ENCODE measurements at places on chromosomes 6 and 20.

DNA sequence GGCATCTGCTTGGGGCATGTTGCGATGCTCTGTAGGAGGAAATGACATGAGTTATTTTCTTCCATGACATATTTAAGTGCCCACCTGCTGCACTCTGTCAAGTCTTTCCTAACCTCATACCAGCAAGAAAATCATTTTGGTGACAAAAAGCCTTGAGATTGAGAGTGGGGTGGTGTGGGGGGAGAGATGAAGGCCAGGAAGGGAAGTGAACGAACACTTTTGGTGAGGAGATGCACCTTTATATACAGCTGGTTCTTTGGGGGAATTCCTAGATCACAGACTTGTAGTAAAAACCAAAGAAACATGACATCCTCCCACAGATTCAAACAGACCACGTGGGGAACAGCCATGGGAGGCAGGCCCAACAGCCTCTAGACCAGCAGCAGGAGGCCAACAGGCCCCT is 26.1 kb downstream of the NCOA5 start:
- DNase-seq, result no peak

DNA sequence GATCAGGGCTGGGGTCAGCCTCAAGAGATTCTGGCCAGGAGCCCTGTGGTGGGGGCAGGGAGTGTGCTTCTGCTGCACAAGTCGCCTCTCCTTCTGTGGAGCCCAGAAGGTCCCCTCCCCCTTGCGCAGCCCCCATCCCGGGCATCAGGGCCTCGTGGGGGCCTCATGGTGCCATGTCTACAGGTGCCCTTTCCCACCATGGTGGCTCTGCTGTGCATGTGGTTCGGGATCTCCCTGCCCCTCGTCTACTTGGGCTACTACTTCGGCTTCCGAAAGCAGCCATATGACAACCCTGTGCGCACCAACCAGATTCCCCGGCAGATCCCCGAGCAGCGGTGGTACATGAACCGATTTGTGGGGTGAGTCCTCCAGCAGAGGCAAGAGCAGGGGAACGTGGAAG is 48.1 kb downstream of the TM9SF4 start:
- no peak for DNase-seq

DNA sequence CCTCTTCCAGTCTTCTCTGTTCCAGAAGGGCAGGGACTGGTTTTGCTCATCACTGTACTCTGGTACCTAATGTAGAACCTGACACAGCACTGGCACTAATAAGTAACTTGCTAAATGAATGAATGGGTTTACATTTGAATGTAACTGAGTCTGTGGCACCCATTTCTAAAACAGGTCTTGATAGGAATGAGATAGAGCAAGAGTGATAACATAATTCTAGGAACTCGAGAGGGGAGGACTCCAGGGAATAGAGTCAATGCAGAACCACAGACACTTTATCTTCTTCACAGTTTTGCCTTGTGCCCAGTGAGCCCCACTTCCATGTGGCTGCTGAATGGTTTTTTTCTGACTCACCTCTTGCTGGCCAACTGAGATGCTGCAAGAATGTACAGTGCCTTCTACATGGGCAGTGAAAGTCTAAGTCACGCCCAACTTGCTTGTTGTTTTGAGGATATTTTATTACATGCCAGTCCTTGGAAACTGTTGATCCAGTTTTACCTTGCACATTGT is 61.1 kb downstream of the TBC1D7 start:
- DNase-seq, result no peak

GRCh38 chr6:13526727-13527670 is 39.6 kb upstream of the GFOD1 start:
- DNase-seq, result peak; percentile 95

DNA sequence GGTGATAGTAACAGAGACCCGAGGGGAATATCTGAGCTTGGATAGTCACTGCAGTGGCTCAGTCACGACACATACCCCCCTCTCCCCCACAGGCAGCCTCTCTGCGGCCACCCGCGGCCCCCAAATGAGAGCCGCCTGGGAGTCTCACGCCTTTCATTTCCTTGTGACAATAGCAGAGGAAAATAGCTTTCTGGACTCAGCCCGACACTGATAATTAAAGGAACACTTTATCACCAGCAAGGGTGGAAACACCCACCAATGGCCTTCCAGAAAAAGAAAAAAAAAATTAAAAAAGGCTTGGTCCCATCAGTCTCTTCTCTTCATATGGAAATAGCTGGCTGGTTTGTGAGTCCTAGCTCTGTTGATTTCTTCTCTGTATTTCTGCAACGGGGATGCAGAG is 35.1 kb upstream of the KCNG1 start:
- no peak for DNase-seq

GRCh38 chr20:63230800-63231268 is 4.9 kb upstream of the BIRC7 start:
- peak; percentile 78 for DNase-seq

DNA sequence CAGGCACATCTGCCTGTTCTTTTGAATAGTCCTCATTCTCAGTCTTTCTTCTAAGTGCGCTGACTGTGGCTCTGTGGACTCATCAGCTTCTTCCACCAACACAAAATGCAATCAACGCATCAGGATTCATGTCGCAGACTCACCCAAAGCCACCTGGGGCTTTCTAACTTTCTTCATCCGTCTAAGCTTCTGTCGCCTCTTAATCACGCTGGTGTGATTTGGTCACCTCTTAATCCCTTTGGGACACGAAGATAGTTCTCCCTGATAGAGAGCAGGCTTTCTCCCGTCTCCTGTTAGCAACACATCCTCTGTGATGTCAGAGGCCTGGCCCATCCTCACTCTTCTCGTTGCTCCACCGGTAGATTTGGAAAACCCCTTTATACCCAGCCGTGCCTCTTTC is 78.0 kb upstream of the FOXQ1 start:
- DNase-seq, result no peak

- DNase-seq, result peak; percentile 88
Observed at GRCh38 chr6:30722280-30723112, 2.3 kb downstream of the TUBB start.

DNA sequence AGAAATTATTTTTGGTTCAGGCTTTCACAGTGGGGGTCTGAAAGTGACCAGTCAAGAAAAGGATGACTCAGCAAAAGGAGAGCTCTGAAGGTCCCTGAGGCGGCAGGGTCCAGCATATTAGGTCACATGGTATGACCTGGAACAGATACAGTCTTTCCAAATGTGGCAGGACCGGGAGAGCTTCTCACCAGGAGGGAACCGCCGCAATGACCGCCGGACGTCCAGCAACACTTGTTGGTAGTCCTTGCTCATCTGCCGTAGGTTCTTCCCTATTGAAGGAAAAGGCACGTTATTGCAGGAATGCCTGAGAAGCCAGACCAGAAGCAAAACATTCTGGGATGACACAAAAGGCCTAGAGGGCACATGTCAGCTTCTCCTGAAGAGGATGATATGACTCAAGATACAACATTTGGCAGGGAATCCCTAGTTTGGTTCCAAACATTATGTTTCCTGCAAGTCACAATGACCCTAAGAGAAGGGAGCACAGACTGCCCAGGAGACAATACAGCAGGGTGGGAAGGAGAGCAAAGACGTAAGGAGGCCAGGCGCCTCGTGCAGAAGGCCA is 17.4 kb downstream of the TBC1D20 start:
- peak; percentile 89 for DNase-seq

DNA sequence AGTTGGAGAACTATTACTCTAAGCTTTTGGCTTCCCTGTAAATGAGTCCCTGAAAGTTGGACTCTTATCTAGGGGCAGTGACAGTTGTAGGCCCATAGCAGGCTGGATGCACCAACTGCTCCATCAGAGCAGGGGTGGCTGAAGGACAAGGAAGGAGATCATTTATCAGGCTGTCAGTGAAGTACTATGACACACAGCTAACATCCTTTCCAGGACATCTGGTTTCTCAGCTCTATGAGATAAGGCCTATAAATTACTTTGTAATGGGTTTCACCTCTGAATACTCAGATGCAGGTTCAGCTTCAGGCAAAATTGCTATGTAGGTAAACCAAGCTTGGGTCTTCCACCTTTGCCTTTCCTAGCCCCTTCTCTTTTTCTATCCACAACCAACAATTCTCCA is 468.5 kb downstream of the KIF16B start:
- no peak for DNase-seq

DNA sequence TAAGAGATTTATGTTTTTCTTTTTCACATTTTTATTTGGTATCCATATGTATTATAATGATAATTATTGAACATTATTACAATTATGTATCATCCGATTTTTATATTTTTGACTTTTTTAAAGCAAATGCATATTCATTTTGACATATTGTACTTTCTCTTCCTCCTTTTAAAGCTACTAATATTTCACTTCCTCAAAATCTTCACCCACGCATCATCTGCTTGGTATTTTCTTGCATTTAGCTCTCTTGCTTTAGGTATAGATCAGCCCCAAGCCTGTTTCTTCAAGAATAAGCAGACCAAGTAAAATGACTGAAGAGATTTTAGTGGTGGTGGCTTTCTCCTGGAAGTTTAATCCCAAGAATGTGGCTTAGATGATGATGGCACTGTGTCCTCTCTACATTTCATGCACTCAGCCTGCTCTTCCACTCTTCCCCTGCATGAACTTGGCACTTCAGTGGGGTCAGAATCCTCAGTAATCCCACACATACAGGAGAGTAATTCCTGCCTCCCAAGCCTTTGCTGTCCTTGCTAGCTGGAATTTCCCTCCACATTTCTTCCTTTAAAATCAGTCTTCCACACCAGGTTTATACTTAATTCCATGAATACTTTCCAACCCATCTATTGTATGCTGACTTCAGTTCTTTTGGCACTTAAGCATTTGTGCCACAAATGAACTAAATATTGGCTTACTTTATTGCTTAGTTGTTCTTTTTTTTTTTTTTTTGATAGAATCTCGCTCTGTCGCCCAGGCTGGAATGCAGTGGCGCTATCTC is 8.2 kb downstream of the NCOA7 start:
- no peak for DNase-seq

DNA sequence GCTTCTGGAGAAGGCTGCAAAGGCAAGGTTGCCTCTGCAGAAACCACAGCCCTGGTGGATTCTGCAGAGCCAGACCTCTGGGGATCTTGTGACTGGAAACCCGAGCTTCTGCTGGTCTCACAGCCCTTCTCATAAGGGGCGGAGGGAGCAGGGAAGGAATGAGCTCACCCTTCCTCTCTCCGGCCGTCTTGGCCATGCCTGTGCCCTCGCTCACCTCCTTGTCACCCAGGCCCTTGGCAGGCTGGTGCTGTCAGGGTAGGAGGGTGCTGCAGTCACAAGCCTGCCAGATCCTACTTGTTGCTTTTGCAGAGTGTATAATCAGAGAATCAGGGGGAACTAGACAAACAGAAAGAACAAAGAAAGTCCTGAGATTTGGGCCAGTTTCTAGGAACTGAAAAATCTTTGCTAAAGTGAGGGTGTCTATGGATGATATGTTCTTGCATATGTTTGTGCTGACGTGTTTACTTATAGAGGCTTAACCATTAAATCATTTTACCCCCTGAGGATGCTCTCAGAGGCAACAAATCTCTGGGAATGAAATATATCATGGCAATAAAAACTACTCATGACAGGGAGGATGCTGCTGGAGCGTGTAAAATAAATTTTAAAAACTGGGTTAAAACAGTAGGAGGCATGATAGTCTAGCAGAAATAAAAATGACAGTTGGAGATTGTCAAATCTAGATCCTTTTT is 244.9 kb upstream of the SOX4 start:
- DNase-seq, result peak; percentile 11
